Osteocyte (in vitro differentiated cells): ENCODE measurements at places on chromosomes 11 and 22. TPM values are rescaled to one million over a fixed set of nuclear protein-coding genes. Genes with fewer than 3 reads are reported as not detected.
A peak's percentile ranks its signal among the peaks of the same experiment; 100 is the strongest.

GANAB gene
- total RNA-seq, result 366 and 389 TPM in 2 replicates

DNA sequence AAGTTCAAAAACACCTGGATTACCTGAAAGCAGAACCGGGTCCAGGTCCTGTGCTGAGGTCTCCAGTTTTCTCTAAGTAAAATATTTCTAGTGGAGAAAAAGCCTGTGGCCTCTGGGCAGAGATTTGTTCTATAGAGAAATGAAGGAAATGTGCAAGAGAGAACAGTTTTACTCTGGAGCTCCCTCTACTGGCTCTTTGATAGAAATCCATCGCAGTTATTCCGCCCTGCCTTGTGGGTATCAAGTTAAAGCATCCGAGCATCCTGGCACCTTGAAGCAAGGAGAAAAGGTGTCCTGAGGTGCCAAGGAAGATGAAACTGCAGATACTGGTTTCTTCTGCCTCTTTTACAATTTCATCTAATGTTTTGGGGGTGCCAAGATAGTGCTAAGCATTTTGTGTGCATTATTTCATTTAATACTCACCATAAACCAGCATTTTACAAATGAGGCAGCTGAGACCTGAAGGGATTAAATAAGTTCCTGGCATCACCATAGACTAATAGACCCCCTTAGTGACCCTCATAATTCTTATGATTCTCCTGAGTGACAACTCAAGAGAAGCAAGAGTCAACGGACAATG lies 113.1 kb upstream of the HSD17B12 start:
- no peak for DNase-seq

DNA sequence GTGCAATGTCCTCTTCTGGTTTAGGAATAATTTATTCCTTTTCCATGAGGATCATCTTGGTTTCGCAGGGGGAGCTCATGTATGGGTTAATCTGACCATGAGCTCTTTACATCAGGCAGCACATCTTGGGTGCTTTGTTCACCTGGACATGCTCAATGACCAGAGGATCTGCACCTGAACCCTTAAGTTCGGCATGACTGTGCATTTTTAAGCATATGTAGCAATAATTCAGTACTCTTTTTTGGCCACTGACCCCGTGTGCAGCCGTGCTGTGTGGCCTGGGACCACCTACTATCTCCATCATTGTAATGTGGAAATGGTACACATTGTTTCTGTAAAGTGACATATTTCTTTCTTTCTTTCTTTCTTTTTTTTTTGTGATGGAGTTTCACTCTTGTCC lies 62.9 kb downstream of the DEPDC5 start:
- DNase-seq, result no peak

IL17REL gene
- not detected in 2 replicates for total RNA-seq

DNA sequence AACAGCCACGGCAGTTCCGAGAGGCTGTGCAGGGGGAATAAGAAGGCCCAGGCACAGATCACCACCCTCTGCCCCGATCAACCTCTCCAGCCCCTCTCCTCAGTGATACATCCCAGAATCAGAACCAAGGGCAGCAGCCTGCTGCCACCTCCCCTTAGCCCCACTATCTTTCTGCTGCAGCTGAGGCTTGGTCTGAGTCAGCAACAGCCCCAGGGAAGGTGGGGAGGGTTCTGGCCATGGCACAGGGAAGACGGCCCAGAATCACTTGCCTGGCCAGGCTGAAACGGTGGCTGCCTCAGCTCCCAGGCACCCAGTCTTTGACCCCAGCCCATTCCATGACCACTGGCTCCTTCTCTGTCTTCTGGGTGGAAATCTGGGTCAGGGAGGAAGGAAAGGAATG lies 2.3 kb downstream of the CHID1 start:
- DNase-seq, result no peak

DNA sequence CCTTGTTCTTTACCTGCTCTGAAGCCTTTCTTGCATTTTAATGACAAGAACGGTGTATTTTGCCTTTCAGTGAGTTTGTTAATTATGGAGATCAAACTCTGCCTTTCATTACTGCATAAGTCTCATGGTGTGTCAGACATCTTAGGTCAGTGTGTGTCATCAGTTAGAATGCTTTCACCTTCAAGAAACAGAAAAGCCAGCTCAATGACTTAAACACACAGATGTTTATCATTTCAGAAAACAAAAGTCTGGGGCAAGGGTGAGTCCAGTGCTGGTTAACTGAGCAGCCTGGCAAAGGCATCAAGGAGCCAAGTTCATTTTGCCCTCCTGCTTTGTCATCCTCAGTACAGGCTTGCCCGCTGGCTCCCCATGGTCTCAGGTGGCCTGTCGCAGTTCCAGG lies 54.5 kb downstream of the PACS1 start:
- no peak for DNase-seq

GRCh38 chr11:90908074-90908473 lies 685.2 kb upstream of the CHORDC1 start:
- DNase-seq, result no peak

GSTT2B gene
- not detected in 2 replicates for total RNA-seq

PDGFB gene
- total RNA-seq, result 16.8 and 20.0 TPM in 2 replicates

- DNase-seq, result no peak
Measured at GRCh38 chr11:2408671-2409070, 8.1 kb downstream of the TSSC4 start.

DNA sequence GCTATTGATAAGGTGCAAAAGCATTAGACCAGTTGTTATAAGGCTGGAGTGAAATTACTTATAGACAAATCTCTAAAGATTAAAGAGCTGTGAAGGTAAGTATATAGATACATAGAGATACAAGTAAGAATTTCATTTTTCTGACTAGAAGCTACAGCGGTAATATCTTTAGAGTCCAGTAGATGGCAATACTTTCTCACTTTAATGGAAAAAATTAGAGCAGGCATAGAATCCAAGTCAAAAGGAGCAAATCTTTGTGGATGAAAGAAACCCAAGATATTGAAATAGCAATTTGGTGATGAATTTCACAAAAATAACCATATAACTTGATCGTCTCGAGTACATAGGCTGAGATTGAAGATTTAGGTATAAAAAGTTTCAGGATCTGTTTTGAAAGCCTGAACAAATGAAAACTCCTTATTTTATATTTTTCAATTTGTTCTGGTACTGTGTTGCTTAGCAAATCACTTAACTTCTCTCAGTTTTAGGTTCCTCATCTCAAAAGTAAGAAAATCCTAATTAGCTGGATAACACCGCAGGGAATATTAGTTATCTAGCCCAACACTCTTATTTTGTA lies 81.9 kb downstream of the UVRAG start:
- DNase-seq, result no peak

GRCh38 chr22:45164270-45165088 lies 754 bp downstream of the NUP50 start:
- DNase-seq, result no peak

HEPN1 gene
- not detected in 2 replicates for total RNA-seq

ZP1 gene
- total RNA-seq, result not detected in 2 replicates

GRCh38 chr22:32013200-32013599 lies 29.9 kb upstream of the SLC5A1 start:
- DNase-seq, result no peak

DNA sequence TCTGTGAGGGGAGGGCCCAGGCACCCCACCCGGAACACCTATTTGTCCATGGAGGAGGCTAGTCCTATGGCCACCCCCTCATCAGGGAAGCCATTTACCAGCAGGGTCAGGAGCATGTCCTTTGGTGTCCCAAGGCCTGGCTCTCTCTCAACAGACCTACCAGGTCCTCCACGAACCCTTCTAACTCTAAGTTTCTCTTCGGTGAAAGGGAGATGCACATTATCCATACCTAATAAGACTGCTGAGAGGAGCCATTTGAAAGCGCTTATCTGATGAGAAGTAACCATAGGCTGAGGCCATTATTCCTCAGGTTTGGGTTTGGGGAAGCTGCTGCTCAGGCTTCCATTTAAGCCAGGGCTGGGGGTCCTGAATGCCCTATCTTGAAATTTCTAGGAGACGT lies 9.2 kb upstream of the TOP3B start:
- no peak for DNase-seq

LMO2 gene
- total RNA-seq, result 0.55 and 0.70 TPM in 2 replicates

ZBTB16 gene
- 19.1 and 20.3 TPM in 2 replicates for total RNA-seq

GRCh38 chr11:96238563-96239135 lies 104.3 kb downstream of the MAML2 start:
- DNase-seq, result no peak

- no peak for DNase-seq
Measured at GRCh38 chr22:34475886-34476285, 555.6 kb upstream of the LARGE1 start.

FGF19 gene
- total RNA-seq, result 0.13 TPM in 1 of 2 replicates, not detected in the other

- no peak for DNase-seq
Measured at GRCh38 chr11:64888729-64889511, 10.5 kb upstream of the EHD1 start.

- DNase-seq, result peak; percentile 38
Measured at GRCh38 chr11:125933030-125933813, 12.6 kb upstream of the VSIG10L2 start.

FADS3 gene
- 117 and 118 TPM in 2 replicates for total RNA-seq

EIF3M gene
- total RNA-seq, result 227 and 229 TPM in 2 replicates
